Activated T-cell treated with anti-CD3 and anti-CD28 coated beads for 1 hour (primary cell): ENCODE measurements at places on chromosomes 13 and 19.

GRCh38 chr19:47711652-47712242 is 1.5 kb upstream of the EHD2 start:
- DNase-seq = no peak

DNA sequence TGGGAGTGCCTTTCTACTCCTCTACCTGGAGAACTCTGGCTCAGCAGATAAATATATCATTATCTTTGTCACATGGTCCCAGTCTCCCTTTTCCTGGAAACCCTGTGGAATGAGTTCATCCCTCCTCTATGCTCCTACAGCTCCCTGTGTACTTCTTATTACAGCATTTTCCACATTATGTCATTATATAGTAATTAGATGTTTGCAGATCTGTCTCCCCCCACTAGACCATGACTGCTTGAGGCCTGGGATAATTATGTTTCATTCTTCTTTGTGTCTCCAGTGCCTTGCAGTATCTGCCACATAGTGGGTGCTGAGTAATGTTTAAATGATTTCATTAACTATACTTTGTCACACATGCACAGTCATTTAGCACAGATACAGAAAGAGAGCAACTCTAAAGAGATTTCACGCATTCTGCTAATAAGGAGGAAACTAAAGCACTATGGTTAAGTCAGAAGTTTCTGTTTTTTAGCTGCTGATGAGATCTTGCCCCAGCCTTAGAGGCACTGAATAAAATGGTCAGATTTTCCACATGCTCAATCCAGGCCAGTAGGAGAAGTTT is 66.1 kb upstream of the DIAPH3 start:
- no peak for DNase-seq

DNA sequence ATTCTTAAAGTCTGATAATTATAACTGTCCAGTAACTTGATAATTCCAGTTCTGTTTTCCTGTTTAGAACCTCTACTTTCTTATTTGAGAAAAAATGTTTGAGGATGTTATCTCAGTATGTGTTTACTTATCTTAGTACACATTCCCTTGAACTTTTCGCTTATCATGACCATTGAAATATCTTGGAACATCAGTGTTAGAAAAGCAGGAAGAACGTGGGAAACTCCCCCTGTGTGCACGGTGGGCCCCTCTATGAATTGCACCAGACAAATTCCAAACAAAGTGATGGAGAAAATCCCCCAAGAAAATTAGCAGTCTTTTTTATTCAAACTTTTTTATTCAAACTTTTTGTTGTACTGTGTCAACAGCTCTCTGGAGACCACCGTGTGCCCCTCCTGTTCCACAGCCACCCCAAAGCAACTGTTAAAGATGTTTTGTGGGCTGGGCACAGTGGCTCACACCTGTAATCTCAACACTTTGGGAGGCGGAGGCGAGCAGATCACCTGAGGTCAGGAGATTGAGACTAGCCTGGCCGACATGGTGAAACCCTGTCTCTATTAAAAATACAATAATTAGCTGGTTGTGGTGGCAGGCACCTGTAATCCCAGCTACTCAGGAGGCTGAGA is 78.3 kb upstream of the PEG3 start:
- DNase-seq = no peak

- no peak for DNase-seq
Measured at GRCh38 chr19:6238643-6239281, 41.0 kb downstream of the MLLT1 start.

- no peak for DNase-seq
Measured at GRCh38 chr13:51929699-51930098, 67.9 kb downstream of the CCDC70 start.

- DNase-seq = no peak
Measured at GRCh38 chr13:111482806-111483620, 162.6 kb downstream of the TEX29 start.

GRCh38 chr13:101140936-101141335 is 275.4 kb downstream of the NALCN start:
- DNase-seq = no peak

GRCh38 chr13:48819376-48819775 is 156.3 kb upstream of the FNDC3A start:
- no peak for DNase-seq

GRCh38 chr13:42039457-42039945 is 8.9 kb upstream of the DGKH start:
- DNase-seq = no peak

DNA sequence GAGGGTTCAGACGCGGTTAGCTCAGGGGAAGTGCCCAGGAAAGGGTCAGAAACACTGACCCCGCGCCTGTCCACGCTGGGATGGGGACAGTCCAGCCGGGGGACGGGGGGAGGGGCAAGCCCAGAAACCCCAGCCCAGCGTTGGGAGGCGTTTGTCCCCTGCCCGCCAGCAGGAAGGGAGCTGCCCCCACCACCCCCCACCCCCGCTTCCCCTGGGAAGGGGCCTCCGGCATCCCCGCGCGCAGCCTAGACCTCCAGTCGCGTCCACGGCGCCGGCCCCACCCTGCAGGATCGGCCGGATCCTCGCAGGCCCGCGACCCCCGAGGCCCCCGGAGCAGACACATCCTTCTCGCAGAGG is 277 bp downstream of the GIPC1 start:
- DNase-seq = no peak

DNA sequence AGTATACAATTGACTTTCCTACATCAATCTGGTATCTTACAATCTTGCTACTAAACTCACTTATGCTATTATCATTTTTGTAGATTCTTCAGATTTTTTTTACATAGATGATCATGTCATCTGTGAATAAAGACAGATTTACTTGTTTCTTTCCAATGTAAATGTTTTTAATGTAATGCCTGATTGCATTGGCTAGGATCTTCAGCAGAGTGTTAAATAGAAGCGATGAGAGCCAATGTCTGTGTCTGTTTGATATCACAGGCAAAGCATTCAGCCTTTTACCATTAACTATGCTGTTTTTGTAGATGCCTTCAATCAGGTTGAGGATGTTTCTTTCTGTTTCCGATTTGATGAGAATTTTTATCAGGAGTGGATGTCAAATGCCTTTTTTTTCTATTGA is 19.2 kb downstream of the SLAIN1 start:
- DNase-seq = no peak

- no peak for DNase-seq
Measured at GRCh38 chr19:13974073-13974472, 21.8 kb downstream of the DCAF15 start.

- DNase-seq = no peak
Measured at GRCh38 chr13:95258619-95259194, 42.5 kb downstream of the ABCC4 start.

- no peak for DNase-seq
Measured at GRCh38 chr13:80083081-80083852, 257.7 kb downstream of the SPRY2 start.

GRCh38 chr13:76865996-76866503 is 20.2 kb downstream of the KCTD12 start:
- DNase-seq = no peak

- no peak for DNase-seq
Measured at GRCh38 chr19:2720777-2721569, at the start of gene DIRAS1. TSS of gene DIRAS1 (minus strand) at chr19:2721372. CDS start at chr19:2717806, 3,566 bp downstream.

DNA sequence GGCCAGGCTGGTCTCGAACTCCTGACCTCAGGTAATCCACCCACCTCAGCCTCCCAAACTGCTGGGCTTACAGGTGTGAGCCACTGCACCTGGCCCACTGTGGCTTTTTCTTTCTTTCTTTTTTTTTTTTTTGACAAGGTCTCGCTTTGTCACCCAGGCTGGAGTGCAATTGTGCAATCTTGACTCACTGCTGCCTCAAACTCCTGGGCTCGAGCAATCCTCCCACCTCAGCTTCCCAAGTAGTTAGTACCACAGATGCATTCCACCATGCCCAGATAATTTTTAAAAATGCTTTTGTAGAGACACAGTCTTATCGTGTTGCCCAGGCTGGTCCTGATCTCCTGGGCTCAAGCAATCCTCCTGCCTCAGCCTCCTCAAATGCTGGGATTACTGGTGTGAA is 12.1 kb upstream of the FCGBP start:
- DNase-seq = no peak

- no peak for DNase-seq
Measured at GRCh38 chr13:102724923-102725322, 30.1 kb upstream of the METTL21C start.

GRCh38 chr19:8630796-8631424 is 477 bp downstream of the NFILZ start:
- no peak for DNase-seq

GRCh38 chr19:2040647-2041432 is 10.2 kb downstream of the MKNK2 start:
- DNase-seq = no peak

GRCh38 chr13:100040196-100040595 is 48.7 kb upstream of the PCCA start:
- no peak for DNase-seq

GRCh38 chr19:38143847-38144246 is 80.2 kb downstream of the DPF1 start:
- DNase-seq = no peak

GRCh38 chr19:14189415-14189814 is 16.6 kb downstream of the ADGRL1 start:
- DNase-seq = no peak

GRCh38 chr13:49997955-49998354 is 1.1 kb downstream of the TRIM13 start:
- no peak for DNase-seq

DNA sequence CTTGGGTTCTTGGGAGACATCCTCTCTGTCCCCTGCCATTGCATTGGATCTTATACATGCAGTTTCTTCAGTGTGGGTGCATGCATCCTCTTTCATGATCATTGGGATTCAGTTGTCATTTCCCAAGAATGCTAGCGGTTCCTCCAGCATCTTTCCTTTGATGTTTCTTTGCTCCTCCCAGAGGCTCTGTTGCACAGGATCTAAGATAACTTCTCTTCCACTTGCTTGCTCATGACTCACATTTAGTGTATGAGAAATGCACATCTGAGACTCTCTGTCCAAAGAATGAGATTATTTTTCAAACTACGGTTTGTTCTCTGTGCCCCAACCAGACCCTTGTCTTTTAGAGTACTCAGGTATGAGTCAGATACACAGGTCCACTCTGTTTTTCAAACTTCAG is 197.1 kb downstream of the NDFIP2 start:
- DNase-seq = no peak

- no peak for DNase-seq
Measured at GRCh38 chr13:41273831-41274441, 10.6 kb upstream of the MTRF1 start.

- no peak for DNase-seq
Measured at GRCh38 chr19:12695096-12695495, 1.3 kb downstream of the FBXW9 start.

DNA sequence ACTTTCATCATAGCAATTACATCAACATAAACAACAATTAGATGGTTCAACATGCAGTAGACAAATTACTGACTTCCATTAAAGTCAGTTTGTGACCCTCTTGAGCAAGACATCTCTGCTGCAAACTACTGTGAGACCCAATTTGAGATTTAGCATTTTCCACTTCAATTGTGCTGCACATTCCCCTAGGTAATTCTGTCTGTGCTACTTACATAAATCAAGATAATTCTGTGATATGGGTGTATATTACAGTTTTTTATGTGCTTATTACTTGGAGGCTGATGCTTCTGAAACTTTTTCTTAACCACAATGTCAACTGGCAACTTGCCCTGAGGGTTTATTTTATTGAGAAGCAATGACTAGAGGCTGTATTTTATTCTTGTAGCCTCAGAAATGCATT is 1714.4 kb downstream of the OLFM4 start:
- no peak for DNase-seq

DNA sequence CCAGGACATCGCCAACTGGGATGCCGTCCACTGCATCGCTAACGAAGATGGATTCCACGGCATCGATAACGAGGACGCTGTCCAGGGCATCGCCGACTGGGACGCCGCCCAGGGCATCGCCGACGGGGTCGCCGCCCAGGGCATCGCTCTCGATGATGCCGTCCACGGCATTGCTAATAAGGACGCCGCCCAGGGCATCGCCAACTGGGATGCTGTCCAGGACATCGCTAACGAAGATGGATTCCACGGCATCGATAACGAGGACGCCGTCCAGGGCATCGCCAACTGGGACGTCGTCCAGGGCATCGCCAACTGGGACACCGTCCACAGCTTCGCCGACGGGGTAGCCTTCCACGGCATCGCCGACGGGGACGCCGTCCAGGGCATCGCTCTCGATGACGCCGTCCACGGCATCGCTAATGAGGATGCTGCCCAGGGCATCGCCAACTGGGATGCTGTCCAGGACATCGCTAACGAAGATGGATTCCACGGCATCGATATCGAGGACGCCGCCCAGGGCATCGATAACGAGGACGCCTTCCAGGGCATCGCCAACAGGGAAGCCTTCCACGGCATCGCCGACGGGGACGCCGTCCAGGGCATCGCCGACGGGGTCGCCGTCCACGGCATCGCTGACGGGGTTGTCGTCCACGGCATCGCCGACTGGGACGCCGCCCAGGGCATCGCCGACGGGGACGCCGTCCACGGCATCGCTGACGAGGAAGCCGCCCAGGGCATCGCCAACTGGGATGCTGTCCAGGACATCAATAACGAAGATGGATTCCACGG is 948.4 kb downstream of the TUBA3C start:
- no peak for DNase-seq

DNA sequence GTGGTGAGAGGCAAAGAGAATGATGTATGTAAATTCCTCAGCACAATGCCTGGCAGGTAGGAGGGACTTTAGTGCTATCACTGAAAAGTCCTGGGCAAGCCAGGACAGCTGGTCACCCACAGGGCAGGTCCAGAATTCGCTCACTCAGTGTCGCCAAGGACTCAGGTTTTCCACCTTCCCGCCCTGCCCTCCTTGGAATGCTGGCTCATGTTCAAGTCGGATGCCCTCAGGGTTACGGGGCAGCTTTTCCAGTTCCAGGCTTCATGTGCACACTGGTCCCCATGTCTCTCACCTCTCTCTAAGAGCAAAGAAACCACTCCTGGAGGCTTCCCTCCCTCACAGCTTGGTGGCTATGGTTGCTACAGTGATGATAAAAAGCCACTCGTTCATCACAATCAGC is 24.8 kb upstream of the NAXD start:
- no peak for DNase-seq

GRCh38 chr19:54877471-54877870 is 3.4 kb downstream of the FCAR start:
- no peak for DNase-seq

DNA sequence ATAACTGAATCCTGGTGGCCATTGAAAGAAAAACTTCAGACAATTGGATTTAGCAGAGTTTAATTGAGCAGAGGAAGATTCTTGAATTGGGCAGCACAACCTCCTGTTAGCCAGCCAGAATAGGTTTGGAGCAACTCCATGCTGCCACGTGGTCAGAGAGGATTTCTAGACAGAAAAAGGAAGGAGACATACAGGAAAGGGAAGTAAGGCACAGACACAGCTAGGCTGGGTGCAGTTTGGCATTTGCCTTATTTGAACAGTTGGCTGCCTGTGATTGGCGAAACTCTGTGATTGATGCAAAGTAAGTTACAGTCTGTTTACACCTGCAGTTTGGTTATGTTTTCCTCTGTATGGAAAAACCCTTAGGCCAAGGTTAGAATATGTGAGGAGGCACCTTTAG is 85.8 kb upstream of the SPATA13 start:
- DNase-seq = no peak
